Left renal cortex interstitium (tissue), 4 donors: ENCODE measurements at places on chromosomes 7 and 10.

- no peak for DNase-seq
Measured at GRCh38 chr10:13615650-13616300, 29.0 kb downstream of the PRPF18 start.

- DNase-seq: no peak
Measured at GRCh38 chr7:139830782-139831501, 1.9 kb downstream of the TBXAS1 start.

DNA sequence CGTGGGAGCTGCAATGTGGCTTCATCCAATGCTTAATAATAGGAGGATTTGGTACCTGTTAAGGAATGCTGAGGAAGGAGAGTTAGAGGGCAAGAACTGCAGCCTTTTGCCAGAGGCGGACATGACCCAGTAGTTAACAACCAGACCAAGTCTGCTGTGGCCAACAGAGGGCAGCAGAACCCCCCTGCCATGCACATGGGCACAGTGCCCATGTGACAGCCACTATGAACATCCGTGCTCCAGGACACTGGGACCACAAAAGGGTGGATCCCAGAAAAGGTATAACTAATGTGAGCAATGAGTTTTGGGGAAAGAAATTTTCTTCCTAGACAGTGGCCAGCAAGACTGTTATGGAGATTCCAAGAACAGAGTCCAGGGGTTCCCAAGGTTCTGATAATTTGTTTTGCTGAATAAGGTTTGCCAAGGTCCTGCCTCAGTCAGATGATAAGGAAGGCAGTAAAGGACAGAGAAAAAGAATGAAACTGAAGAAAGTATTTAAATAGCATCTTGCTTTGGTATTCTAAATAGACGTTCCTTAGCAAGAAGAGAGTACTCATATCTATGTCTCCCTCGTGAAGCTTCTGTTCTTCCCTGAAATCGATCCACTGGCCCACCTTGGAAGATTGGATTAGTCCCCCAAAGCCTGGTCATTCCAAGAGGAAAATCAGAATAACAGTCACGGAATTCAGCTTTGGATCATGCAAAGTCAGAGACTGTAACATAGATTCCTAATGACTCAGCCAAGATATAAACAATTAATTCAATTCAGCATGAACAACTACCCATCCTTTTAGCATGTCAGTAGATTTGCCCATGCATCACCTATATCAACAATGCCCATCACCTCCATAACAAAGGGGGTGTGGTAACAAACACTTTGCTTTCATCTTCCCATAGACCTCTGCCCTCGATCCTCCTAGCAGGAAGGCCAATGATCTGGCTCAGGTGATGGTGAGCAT is 56.0 kb downstream of the LGI1 start:
- DNase-seq: no peak

DNA sequence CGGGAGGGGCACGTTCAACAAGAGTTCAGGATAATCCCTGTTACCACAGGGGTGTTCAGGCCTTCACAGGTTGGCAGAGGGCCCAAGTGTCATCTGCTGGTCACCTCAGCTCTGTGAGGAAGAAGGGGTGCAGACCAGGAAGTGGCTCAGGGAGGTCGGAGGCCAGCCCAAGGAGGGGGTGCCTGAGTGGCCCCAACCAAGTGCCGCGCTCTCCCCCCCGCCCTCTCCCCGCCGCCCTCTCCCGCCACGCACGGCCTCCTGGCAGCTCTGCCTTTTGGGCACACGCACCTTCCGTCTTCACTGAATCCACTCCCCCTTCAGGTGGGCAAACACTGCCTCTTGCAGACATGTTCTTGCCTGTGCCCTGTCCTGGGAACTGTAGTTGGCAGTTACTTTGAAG is 245.2 kb downstream of the PAXIP1 start:
- no peak for DNase-seq

GRCh38 chr10:29851241-29851640 is 208.1 kb downstream of the JCAD start:
- DNase-seq: no peak

- no peak for DNase-seq
Measured at GRCh38 chr10:43250615-43251418, 16.0 kb downstream of the RASGEF1A start.

DNA sequence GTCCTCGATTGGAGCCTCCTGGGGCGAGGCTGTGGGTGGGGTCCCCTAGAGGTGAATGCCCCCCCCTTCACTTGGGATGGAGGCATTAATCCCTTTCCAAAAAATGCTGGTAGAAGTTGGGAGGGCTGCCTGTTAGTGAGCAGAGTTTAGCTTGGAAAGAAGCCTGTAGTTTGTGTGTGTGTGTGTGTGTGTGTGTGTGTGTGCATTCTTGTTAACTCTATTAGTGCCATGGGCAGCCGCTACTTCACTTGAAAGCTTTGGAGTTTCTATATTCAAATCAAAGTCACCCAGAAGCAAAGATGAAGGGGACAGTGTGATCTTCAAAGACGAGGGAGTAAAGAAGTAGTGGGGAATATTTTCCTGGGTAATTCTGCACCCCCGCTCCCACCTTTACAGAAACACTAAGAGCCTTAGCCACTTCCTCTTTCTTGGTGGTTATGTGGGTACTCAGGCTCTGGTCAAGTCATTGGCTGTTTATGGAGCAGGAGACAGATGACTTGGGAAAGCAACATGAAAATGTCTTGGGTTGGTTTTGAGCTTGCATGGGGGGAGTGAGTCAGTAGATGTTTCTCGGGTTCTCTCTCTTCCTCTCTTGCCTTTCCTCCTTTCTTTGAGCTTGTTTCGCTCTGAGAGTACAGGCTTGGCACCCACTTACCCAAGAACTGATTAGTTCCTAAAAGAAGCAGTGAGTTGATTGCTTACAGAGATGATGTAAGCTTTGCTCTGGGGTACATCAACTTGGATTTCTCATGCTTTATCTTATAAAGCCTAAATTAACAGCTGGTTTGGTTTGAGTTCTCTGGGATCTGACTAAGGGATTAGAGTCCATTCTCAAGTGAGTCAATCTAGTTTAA is 35.9 kb downstream of the TCF7L2 start:
- no peak for DNase-seq

- DNase-seq: no peak
Measured at GRCh38 chr10:12513775-12514673, 164.7 kb downstream of the CAMK1D start.

- no peak for DNase-seq
Measured at GRCh38 chr10:5915451-5915850, 25.4 kb downstream of the FBH1 start.

GRCh38 chr7:24434972-24435371 is 138.3 kb upstream of the PALS2 start:
- no peak for DNase-seq

- DNase-seq: no peak
Measured at GRCh38 chr7:30353932-30354607, 69.7 kb downstream of the ZNRF2 start.

DNA sequence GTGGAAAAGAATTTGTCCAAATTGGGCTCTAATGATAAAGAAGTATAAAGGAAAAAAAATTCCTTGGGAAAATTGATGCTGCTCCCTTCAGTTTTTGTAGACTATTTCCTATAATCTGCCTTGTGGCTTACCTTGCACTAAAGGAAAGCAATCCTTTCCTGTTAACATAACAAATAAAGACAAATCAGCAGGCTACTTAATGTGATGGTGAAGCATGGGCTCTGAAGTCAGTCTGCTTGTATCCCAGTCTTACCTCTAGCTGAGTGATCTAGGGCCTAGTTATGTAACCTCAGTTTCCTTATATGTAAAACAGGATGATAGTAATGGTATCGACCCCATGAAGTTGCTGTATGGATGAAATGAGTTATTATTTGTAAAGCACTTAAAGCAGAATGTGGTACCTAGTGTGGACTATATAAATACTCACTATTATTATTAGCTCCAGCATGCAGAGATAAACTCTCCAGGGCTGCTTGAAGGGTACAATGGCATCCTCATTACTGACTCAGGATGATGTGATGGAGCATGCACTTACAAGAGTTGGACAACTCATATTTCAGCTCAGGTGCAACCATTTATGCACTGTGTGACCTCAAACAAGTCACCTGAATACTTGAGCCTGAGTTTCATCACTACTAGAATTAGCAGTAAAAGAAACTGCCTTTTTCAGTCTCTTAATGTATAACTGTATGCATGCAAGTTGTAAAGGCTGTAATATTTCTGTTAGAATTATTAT is 156.1 kb downstream of the DKK1 start:
- DNase-seq: no peak

GRCh38 chr10:85420501-85421191 is 945.9 kb downstream of the GRID1 start:
- no peak for DNase-seq

DNA sequence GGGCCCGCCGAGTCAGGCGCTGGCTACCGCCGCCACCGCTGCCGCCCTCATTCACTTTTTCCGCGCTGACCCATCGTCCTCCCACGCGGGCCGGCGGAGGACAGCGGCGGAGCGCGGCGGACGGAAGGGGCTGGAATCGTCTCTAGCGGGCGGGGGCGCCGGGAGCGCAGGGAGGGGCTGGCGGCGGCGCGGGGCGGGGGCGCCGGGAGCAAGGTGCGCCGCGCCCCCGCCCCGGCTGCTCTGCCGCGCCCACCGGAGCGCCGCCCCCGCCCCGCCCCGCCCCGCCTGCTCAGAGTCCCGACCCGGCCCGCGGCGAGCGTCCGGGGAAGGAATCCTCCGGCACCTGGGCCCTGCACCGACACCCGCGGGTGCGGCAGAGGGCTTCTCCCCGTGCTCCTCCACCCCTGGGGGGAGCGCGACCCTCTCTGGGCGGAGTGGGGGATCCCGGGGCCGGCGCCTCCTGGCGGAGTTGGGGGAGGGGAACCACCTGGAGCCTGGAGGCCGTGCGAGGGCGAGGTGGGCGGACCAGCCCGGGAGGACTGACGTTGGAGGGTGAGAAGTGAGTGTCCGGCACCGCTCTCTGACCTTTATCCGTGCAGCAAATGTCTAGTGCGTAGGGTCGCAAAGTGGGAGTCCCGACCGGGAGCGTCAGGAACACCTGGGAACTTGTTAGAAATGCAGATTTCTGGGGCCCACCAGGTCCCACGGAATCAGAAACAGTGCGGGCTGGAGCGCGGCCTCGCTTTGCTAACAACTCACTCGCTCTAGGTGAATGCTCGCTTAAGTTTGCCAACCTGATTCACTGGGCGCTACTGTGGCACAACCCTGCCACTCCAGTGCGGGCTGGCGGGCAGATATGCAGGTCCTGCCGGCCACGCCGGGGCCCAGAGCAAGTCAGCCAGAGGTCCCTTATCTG is at the start of gene COBL:
TSS of gene COBL (minus strand) at position 144 of the 916 bp plus-strand sequence. CDS start 176 bp downstream, outside the sequence.
- DNase-seq: no peak

DNA sequence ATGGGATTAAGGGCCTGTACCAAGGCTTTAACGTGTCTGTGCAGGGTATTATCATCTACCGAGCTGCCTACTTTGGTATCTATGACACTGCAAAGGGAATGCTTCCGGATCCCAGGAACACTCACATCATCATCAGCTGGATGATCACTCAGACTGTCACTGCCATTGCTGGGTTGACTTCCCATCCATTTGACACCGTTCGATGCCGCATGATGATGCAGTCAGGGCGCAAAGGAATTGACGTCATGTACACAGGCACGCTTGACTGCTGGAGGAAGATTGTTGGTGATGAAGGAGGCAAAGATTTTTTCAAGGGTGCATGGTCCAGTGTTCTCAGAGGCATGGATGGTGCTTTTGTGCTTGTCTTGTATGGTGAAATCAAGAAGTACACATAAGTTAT is 18.2 kb downstream of the LSM5 start:
- no peak for DNase-seq

DNA sequence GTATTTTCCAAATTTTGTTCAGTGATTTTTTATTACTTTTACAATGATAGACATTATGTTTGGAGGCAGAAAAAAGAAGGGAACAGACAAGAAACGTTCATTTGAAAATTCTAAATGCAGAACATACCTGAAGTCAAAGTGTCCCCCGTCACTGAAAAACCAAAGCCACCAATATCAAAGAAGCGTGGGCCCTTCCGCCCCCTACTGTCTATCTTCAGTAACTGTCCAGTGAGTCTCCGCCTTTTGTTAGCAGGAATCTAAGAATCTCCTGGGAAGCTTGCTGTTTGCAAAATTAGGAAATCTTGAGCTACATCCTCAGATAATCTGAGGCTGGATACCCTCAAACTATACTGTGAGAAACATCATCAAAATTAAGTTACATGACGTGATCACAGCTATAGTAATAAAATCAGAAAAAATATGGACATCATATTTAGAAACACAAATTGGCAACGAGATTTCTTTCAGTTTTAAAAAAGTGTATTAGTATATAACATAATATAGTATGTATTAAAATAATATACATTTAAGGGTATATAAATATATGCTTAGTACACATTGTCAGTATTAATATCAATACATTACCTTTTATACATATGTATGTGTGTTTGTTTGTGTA is 169.3 kb upstream of the AKR1E2 start:
- DNase-seq: no peak

- no peak for DNase-seq
Measured at GRCh38 chr10:13917791-13918190, 331.0 kb downstream of the PRPF18 start.

GRCh38 chr7:17010637-17011300 is 129.0 kb upstream of the AGR3 start:
- DNase-seq: no peak

- no peak for DNase-seq
Measured at GRCh38 chr10:70578371-70578947, 24.1 kb downstream of the PRF1 start.

DNA sequence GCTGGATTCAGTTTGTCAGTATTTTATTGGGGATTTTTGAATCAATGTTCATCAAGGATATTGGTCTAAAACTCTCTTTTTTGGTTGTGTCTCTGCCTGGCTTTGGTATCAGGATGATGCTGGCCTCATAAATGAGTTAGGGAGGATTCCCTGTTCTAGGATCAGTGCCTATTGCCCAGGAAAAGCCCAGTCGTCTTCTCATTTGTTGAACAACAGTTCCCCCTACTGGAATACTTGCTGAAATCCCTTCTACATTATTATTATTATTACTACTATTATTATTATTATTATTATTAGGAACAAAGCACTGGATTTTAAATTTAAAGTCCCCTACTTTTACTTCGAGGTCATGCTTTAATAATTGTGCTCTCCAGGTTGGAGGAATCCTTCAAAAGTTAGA is 528.9 kb downstream of the MAGI2 start:
- DNase-seq: no peak

- no peak for DNase-seq
Measured at GRCh38 chr7:151900591-151900985, 23.7 kb upstream of the PRKAG2 start.

- no peak for DNase-seq
Measured at GRCh38 chr10:79401015-79401921, 44.2 kb downstream of the ZCCHC24 start.

DNA sequence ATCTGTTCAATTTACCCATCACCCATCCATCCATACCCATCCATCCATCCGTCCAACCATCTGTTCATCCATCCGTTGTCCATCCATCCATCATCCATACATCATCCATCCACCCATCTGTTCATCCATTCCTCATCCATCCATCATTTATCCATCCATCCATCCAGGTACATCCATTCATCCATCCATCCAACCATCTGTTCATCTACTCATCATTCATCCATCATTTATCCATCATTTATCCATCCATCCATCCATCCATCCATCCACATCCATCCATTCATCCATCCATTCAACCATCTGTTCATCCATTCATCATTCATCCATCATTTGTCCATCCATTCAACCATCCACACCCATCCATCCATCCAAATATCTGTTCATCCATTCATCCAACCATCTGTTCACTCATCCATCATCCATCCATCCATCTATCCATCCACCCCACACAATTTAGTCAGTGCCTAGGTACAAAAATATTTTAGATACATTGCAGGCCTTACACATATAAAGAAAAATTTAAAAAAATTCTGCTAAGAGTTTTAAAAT is 119.1 kb downstream of the PRKCQ start:
- no peak for DNase-seq
